Stimulated activated CD8-positive, alpha-beta memory T cell treated with anti-CD3 and anti-CD28 coated beads, Interleukin-7, amount 100 ng/mL, for 1 hour (primary cell): ENCODE measurements at places on chromosomes 3 and 15.

DNA sequence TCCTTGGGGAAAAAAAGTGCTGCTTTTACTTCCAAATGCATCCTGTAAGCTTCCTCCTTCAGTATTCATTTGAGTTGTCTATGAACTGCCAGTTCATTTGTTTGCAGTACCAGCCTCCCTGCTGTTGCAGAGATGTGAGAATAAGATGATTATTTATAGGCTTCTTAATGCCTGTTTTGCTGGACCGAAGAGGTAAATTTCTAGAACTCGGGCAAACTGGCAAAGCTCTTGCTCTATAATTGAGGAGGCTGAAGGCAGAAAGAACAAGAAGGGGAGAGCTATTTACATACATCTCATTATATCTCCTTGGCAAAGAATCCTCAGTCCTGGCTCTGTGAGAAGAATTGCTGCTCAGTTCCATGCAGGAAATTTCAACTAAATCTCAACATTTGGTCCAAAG, 790.4 kb downstream of the GRM7 start:
- no peak for DNase-seq

DNA sequence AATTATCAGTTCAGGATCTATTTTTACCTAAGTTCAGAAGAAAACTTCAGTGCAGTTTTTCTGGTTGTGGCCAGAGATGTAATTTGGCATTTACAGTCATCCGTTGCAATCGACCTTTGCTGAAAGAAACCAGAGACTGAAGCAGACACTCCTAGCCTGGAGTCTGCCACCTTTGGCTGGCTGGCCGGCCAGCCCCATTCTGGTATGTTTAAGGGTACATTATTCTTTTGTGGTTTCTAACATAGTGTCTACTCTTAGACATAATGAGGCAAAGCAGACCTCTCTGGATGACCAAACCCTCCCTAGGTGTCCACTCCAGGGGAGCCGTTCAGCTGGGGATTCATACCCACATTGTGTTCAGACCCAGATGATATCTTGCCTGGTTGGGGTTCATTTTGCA, 275.9 kb upstream of the TPM1 start:
- no peak for DNase-seq

GRCh38 chr3:111076732-111077131, 5.1 kb downstream of the NECTIN3 start:
- no peak for DNase-seq

- no peak for DNase-seq
Measured at GRCh38 chr3:7328339-7328738, 467.4 kb downstream of the GRM7 start.

DNA sequence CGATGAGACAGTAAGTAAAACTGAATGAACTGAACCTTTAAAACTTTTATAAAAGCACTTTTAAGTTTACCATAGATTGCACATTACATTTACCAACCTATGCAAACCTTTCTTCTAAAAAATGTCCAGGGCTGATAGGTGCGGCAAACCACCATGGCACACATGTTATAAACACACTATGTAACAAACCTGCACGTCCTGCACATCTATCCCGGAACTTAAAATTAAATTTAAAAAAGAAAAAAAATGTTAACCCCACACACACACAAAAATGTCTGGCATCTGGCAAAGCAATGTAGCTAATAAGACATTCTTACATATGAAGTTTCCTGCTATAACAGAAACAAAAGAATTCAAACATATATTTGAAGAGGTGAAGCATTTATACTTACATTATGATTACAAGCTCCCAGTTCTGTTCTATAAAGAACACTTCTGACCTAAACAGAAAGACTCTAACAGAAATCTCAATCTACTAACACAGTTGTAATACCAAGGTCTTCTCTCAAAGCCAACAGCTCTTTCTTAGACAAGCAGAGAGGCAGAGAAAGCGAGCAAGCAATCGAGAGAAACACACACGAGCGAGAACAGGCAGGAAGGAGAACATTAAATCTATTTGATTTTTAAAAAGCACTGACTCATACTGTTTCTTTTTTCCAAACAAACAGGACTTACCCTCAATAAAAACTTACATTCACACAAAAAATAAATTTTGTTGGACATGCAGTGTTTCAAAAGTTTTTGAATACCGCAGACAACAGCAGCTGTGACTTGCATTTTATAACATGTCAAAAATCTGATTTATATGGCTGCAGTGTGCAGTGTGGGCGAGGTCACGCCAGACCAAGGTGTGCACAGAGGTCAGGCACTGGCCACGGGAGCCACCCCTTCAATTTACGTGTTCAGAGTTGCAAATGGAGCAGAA, at the start of gene NRG4:
Gene NRG4, minus strand, starts transcription at position 798 of the 925 bp plus-strand sequence. CDS start 1,194 bp downstream, outside the sequence.
- DNase-seq: no peak

GRCh38 chr15:29924750-29925149, 102.5 kb upstream of the TJP1 start:
- DNase-seq: no peak
